Activated CD4-positive, CD25-positive, alpha-beta regulatory T cell (primary cell): ENCODE measurements at places on chromosomes 12 and 14.

- DNase-seq: no peak
Measured at GRCh38 chr14:78951602-78952001, 781.4 kb downstream of the NRXN3 start.

DNA sequence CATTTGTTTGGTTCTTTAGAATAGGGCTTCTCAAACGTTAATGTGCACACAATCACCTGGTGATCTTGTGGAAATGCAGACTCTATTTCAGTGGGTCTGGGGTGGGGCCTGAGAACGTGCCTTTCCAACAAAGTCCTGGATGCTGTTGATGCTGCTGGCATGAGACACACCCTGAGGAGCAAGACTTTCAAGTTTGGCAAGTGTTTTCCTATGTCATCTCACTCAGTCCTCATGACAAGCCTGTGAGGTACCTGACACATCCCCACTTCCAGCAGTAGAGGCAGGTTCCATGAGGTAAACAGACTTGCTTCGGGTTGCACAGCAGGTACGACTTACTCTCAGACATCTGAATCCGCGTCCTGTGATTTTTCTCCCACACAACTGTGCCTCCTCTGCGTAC, 147.1 kb downstream of the MYRFL start:
- no peak for DNase-seq

- no peak for DNase-seq
Measured at GRCh38 chr12:12721176-12721751, 4.1 kb downstream of the CDKN1B start.

DNA sequence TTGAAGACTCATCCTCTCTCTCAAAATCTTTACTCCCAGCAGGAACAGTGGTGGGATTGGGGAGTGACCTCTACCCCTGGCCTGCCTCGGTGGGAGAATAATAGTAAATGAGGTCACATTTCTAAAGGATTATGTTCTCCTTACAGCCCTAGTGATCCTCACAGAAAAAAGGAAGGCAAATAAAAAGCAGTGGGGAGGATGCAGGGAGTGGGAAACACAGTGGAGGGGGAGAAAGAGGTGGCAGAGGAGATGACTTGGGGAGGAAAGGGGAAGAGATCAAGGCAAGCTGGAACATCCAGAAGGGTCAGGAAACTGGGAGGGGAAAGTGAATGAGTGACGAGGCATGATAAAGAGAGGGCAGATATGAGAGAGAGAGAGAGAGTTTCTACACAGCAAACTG, 8.3 kb upstream of the SYNDIG1L start:
- DNase-seq: no peak

DNA sequence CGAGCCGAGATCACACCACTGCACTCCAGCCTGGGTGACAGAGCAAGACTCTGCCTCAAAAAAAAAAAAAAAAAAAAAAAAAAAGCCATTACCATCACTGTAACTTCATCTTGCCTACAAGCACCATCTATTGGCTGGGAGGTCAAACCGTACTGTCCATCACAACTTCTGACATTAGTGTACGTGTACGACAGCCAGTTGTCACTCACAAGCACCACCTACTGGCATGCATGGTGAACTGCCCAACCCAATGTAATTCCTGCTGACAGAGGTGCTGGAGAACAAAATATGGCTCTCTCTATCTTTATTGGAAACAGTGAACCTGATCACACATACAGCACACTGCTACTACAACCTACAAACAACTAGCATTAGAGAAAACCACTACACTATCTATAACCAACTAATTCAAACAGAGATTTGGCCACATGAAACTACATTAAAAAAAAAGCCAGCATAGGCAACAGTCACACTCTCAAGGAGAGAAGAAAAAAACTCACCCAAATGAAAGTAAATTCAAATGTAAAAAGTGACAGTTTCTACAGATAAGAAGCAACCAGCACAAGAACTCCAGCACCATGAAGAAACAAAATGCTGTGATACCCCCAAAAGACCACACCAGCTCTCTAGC, 82.3 kb downstream of the PUS7L start:
- DNase-seq: no peak

GRCh38 chr14:30691751-30692398, 69.8 kb downstream of the SCFD1 start:
- no peak for DNase-seq

- no peak for DNase-seq
Measured at GRCh38 chr14:69050240-69051184, 71.4 kb upstream of the ACTN1 start.

DNA sequence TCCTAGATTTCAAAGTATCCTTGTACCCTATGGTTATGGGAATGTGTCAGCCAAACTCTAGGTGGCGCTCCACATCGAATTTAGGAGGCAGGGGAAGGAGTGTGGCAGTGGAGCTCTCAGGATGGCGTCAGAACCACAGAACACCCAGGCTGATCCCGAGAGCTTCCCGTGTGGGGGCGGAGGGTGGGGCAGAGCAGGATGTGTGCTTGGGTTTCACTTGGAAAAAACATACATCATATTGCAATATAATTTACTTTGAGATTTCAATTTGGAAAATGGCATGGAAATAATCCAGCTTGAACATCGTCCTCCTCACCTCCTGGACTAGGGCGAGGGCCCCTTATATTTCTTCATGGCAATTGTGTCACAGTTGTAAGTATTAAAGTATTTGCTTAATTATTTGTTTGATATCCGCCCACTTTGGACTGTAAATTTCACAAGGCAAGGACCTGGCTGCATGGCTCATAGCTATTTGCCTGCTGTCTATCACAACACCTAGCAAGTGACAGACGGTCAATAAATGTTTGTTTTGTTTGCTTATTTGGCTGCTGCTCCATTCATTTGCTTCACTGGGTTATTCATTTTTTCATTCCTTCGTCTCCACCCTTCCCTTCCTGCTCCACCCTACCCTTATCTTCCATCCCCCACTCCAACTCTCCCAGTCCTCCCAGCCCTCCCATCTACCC, 221.5 kb upstream of the HMGA2 start:
- DNase-seq: no peak

DNA sequence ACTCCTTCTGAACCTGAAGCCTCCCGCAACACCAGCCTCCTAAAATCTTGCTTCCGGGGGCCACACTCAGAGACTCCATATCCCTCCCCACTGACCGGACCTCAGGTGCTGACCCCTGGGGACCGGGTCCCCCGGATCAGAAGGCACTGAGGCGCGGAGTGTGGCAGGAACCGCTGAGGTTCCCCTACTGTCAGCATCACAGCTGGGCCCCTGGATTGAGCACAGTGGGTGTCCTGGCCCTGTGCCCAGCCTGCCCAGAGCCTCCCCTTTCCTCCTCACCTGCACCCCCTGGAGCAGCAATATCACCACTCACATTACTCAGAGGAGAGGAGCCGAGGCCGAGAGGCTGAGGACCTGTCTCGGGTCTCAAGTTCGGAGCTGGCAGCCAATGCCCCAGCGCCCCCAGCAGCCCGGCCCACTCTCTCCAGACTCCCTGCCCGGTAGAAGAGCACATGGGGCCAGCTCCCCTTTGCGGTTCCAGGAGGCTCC, 101.2 kb upstream of the EIF5 start:
- no peak for DNase-seq

GRCh38 chr14:89755816-89756215, 198.7 kb downstream of the EFCAB11 start:
- no peak for DNase-seq

DNA sequence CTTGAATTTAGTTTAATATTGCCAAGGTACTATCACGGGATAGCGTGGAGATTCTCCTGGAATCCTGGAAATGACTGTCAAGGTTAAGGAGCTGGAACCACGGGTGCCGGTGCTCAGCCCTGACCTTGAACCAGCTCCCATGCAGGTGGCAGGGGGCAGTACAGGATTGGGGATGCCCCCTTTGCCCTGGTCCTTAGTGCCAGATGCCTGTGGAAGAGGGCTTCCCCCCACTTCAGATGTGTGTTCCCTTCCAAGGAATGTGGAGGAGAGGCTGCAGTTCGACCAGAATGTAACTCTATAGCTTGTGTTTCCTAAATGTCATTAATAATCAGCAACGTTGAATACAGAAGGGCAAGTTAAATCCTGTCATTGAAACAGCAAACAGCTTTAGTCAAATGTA, 258.9 kb downstream of the VRK1 start:
- DNase-seq: no peak

- DNase-seq: no peak
Measured at GRCh38 chr12:132469423-132469822, 20.5 kb upstream of the FBRSL1 start.

DNA sequence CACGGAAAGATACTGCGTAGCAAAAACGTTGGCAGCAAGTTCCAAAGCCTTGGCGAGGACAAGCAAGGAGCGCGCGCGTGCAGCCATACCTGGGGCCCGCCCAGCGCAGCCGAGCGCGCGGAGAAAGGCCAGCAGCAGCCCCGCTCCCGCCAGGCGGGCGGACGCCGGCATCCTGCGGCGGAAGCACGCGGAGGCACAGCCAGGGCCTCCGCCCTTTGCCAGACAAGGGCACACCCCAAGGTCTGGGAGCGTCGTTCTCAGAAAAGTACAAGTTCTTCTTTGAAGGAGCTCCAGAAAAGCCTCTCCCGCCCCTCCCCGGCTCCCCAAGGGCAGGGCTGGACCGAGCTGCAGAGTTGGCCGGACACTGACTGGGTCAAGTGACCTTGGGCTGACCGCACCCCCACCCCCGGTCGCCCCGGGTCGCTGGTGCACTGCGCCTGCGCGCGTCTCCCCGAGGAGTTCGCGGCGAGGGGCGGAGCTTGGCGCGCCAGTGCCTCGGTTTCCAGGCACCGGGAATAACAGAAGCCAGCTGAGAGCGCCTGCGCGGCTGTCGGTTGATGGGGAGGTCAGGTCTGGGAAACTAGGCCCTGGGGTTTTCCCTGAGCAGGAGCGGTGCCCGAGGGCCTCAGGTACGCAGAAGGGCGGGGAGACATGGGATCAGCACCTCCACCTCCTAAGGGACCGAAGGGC, at the start of gene ZC2HC1C:
Gene ZC2HC1C, plus strand, starts transcription at position 521 of the 690 bp plus-strand sequence. CDS start 933 bp downstream, outside the sequence.
- peak; percentile 44 for DNase-seq

- peak; percentile 59 for DNase-seq
Measured at GRCh38 chr12:53508534-53509170, 1.4 kb upstream of the NPFF start.

GRCh38 chr14:45284802-45285201, 31.8 kb upstream of the MIS18BP1 start:
- no peak for DNase-seq

- no peak for DNase-seq
Measured at GRCh38 chr14:105142651-105143450, 25.7 kb downstream of the JAG2 start.

GRCh38 chr12:50924131-50924438, 28.3 kb upstream of the HIGD1C start:
- DNase-seq: no peak

GRCh38 chr12:61538951-61539350, 721.3 kb upstream of the USP15 start:
- DNase-seq: no peak
